OCI-M1 (cell line): ENCODE measurements at places on chromosomes 1 and 21.

DNA sequence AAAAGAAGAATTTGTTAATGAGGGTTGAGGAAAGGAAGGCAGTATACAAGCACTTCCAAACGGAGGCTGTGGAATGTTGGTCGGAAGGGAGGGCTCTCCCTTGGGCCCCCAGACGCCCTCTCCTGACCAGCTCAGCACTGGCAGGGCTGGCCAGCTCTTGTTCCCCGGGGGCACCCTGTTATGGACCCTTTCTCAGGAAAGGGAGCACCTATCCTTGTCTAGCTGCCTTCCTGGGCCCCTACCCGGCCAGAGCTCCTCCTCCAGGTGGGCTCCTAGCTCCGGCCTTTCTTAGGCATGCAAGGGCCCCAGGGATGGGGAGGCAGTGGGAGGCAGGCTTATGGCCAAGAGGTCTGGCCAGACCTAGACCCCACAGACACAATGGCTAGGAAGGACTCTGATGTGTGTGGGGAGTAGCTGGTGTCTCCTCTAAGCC lies 926 bp downstream of the BLACAT1 start:
- no peak for DNase-seq

- DNase-seq, result no peak
Measured at GRCh38 chr1:31607360-31607759, 10.1 kb upstream of the HCRTR1 start.

DNA sequence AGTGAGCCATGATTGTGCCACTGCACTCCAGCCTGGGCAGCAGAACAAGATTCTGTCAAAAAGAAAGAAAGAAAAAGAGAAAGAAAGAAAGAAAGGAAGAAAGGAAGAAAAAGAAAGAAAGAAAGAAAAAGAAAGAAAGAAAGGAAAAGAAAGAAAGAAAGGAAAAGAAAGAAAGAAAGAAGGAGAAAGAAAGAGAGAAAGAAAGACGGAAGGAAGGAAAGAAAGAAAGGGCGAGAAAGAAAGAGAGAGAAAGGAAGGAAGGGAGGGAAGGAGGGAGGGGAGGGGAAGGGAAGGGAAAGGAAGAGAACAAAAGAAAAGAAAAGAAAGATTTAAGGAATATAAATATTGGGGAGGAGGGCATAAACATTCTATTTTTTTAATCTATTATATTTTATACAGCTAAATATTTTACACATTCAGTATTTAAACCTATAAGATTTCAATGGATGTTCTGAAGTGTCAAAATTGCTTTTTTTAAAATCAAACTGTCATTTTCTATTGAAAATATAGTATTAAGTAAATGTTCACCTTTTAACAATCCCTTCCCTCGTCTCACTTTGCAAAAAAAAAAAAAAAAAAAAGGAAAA lies 6.8 kb upstream of the JAK1 start:
- DNase-seq, result no peak

GRCh38 chr1:25476186-25477097 lies 45.7 kb downstream of the MACO1 start:
- DNase-seq, result peak; percentile 26

DNA sequence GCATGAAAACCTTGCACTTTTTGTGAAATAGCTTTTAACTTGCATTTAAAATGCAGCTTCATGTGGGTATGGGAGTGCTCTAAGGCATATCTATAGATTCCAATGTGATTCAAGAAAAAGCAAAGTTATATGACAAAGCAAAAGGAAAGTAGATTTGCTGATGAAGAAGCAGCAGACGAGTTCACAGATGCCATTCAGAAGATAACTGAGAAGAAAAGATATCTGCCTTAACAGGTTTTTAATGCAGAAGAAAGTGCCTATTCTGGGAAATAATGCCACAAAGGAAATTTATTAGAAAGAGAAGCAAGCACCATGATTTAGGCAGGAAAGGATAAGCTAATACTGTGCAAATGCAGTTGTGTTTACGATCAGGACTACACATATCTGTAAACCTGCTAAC lies 68.1 kb downstream of the PHTF1 start:
- DNase-seq, result peak; percentile 78

DNA sequence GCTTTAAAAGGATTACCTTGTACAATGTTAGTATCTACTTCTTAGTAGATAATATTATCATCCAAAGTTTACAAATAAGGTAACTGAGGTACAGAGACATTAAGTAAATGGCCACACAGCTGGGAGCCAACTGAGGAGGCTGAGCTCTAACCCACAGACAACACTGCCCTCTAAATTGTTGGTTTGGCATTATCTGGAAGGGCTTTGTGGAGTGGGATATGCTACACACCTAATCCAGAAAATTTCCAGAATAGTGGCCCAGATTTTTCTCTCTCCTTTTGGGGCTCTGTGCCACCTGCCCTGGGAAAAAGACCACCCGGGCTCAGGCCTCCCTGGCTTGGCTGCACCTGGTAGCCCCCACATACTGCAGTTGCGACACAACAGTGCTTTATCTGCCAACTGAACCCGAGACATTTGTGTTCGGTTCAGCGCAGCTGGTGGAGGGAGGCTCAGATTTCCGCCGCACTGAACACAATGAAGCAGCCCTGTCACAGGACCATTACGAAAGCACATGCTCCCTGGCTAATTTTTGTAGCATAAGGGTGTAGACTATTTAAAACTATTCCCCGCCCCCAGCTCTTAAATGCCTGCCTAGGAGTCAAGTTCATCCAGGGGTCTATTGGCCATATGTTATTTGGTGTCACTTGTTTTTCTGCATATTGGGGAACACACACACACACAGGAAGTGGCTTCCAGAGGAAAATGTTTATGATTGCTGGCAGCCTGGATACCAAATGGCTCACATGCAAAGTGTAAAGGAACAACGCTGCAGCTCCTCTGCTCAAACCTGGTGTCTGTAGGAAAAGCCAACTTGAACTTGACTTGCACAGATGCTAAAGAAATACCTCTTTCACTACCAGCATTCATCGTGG lies 92.3 kb upstream of the ESRRG start:
- no peak for DNase-seq

DNA sequence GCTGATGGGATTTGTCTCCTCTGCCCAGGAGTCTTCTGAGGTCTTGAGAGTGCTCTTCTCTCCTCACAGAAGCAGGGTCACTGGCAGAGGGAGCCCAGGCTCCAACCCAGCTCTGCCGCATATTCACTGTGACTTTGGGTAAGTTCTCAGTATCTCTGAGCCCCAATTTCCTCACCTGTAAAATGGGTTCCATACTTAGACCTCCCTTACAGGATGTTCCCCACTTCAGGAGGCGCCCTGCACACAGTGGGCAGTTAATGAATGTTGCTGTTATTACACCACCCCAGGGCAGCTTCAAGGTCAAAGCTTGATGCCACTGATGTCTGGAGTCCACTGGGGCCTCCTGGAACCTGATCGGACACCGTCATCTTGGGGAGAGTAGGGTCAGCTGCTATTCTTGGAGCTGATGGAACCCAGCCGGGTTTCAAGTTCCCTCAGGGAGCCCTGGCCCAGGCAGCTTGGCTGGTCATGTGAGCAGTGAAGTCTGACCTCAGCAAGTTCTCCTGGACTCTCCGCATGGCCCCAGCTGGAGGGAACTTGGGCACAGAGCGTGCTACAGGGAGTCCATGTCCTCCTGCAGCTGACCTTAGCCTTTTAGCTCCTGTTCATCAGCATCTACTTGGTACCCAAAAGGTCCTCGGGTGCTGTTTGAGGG lies 21.8 kb downstream of the COA7 start:
- DNase-seq, result no peak

- DNase-seq, result peak; percentile 27
Measured at GRCh38 chr1:211037095-211037494, 96.9 kb downstream of the KCNH1 start.

GRCh38 chr1:243411472-243411871 lies 155.6 kb downstream of the SDCCAG8 start:
- DNase-seq, result no peak

- DNase-seq, result no peak
Measured at GRCh38 chr1:244704107-244704506, 51.2 kb downstream of the DESI2 start.
